ENCODE measurements at places on chromosomes 5 and 9.

- DNase-seq, result no peak
These were observed 69.2 kb downstream of the FAM114A2 start for GRCh38 chr5:153969563-153969895.

- DNase-seq, result no peak
These were observed 26.4 kb downstream of the UTP15 start for GRCh38 chr5:73591698-73592501.

- peak; percentile 17 for DNase-seq
These were observed 681 bp upstream of the CHSY3 start for GRCh38 chr5:129903466-129904101.

- DNase-seq, result no peak
These were observed 57.1 kb downstream of the TSPAN17 start for GRCh38 chr5:176704355-176704754.

DNA sequence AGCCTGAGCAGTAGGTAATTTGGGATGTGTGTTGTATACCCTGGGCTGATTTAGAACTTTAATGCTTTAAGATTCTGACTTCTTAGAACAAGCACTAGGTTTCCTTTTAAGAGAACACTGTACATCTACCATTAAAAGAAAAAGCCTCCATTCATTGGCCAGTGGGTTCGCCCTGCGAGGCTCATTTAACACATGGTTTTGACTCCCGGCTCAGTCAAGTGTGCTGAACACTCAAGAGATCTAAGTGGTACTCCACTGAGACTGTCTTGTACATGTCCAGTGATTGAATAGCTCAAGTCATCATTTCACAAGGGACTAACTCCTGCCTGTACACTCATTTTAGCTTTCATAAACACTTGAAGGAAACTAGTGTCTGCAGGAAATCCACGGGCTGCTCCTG is 3.9 kb downstream of the FUBP3 start:
- DNase-seq, result no peak

- no peak for DNase-seq
These were observed 55.8 kb downstream of the PDE8B start for GRCh38 chr5:77266291-77266690.

DNA sequence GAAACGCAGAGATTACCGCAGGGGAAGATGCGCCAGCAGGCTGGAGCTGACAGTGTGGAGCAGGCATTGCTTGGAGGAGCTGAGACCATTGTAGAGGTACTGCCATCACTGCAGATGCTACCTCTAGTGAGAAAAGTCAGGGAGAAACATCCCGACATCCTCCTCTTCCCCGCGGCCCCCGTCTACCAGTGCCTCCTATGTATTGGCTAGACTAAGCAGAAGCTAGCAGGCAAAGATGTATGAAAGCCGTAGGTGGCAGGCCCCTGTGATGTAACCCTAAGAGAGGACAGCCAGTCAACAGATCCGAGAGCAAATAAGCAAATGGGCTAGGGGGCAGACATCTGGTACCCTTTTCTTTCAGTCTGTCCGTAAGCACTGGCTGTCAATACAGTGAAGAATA is 115.5 kb upstream of the ACTBL2 start:
- DNase-seq, result no peak

GRCh38 chr9:112033237-112034215 is 136.9 kb downstream of the UGCG start:
- DNase-seq, result no peak

DNA sequence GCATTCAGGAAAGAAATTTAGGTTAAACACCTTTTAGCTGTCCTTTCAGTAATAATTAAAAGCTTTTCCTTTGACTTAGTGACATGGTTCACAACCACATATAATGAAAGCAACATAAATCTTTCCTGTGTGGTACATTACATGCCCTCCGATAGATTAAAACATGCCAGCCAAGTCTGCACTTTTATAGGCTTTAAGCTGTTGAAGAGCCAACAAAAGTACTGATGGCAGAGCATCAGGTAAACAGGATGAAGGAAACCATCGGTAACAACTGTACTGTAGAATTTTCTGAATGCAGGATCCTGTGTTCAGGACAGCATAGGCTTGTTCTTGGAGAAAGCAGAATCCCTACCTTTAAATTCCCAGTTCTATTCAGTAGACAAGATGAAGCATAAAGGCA is 226.6 kb downstream of the MLLT3 start:
- no peak for DNase-seq

GRCh38 chr5:59036274-59036961 is 453.5 kb downstream of the RAB3C start:
- peak; percentile 91 for DNase-seq

GRCh38 chr9:129174102-129174723 is 3.8 kb downstream of the IER5L start:
- DNase-seq, result peak; percentile 83

DNA sequence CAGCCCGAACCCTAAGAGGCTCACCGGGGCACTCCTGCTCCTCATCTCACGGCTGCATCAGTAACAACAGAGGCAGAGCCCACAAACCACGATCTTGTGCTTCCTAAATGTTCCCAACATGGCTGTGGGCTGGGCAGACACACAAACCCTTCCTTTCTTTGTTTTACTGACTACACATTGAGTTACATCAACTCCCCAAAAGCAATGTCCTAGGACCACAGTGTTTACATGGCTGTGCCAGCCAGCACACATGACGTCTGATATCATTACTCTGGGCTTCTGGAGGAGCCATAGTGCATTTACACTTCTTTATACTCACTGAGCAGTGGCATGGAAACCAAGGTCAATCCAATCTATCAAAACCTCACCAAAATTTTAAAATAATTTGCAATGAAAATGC is 101.4 kb downstream of the LHFPL2 start:
- no peak for DNase-seq

DNA sequence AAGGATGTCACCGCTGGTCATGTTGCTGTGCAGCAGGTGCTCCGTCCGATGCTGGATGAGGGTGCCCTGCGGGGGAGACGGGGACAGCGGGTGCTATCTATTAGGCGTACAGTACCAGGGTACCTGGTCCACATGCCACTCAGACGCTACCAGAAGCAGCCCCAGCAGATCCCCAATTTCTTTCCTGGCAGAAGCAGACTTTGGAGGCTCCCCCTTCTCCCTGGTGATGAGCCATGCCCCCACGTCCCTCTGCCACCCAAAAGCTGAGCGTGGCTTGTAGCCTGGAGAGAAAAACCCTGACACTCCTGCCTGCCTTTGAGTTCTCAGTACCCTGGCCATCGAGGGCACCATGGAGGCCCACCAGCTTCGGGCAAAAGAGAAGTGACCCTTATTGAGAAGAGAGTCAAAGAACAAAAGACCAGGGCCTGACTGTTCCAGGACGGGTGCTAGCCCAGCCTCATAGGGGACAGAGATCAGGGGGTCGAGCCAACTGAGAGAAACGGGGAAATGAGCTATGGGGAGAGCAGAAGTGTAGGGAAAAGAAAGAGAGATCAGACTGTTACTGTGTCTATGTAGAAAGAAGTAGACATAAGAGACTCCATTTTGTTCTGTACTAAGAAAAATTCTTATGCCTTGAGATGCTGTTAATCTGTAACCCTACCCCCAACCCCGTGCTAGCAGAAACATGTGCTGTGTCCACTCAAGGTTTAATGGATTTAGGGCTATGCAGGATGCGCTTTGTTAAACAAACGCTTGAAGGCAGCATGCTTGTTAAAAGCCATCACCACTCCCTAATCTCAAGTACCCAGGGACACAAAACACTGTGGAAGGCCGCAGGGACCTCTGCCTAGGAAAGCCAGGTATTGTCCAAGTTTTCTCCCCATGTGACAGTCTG is 62.0 kb upstream of the ZNF354B start:
- DNase-seq, result no peak

DNA sequence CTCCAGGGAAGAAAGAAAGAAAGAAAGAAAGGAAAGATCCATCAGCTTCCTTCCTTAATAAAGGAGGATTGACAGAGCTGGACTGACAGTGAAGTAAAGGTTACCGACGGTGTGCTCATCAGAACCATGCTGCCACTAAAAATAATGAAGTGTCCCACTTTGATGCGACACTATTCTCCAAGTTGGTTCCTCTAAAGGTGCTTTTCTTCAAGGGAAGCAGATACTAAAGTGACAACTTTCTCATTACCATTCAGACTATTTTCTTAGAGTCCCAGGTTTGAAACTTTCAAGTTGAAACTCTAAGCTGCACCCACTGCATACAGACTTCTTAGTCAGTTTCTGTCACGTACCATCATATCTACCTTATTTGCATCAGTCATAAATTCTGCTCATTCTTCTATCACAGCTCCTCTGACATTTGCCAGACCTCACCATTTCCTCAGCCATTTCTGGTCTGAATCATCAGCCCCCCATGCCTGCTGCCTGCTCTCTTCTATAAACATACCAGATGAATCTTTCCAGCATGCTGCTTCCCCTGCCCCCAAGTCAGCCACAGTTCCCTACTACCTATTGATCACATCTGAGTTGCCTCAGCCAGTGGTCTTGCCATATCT is 177.6 kb downstream of the DEPDC1B start:
- no peak for DNase-seq

- no peak for DNase-seq
These were observed 159.5 kb upstream of the ERCC6L2 start for GRCh38 chr9:95715868-95716435.

GRCh38 chr5:6632324-6632887 is 438 bp downstream of the NSUN2 start:
- DNase-seq, result peak; percentile 66

DNA sequence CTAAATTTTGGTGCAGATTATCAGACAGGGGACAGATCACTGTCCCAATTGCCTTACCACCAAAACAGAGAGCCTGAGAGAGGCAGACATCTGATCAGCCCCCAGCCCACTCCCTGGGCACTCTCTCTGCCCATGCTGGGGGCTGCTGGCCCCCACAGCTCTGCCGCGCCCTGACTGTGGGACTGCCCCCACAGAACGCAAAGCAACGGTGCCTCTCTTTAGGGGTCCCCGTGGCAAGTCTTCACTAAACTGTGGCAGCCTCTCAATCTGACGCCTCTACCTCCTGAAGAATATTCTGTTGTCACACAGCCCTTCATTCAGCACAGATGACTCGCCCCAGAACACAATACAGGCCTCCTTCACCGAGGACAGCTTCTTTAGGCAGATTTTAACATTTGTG is 197.4 kb downstream of the ERCC6L2 start:
- no peak for DNase-seq

GRCh38 chr9:69571032-69571431 is 101.1 kb downstream of the APBA1 start:
- DNase-seq, result no peak

- DNase-seq, result no peak
These were observed 98.1 kb upstream of the ERBIN start for GRCh38 chr5:65828022-65828896.

DNA sequence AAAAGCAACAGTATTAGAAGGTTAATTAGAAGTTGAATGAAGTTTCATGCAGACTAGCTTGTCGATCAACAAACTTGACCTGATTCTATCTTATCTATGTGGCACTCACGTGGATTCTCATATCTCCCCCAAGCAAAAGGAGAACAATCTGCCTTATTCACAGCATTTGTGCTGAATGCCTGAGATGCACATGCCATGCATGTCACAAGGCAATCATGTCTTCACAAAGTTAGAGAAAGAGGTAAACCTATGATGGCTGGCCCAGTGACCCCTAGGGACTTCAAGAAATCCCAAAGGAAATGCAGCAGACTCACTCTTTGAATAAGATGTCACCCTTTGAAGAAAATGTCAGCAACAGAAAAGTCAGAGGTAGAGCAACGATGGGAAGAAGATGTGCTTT is 17.6 kb upstream of the SHOC1 start:
- no peak for DNase-seq

DNA sequence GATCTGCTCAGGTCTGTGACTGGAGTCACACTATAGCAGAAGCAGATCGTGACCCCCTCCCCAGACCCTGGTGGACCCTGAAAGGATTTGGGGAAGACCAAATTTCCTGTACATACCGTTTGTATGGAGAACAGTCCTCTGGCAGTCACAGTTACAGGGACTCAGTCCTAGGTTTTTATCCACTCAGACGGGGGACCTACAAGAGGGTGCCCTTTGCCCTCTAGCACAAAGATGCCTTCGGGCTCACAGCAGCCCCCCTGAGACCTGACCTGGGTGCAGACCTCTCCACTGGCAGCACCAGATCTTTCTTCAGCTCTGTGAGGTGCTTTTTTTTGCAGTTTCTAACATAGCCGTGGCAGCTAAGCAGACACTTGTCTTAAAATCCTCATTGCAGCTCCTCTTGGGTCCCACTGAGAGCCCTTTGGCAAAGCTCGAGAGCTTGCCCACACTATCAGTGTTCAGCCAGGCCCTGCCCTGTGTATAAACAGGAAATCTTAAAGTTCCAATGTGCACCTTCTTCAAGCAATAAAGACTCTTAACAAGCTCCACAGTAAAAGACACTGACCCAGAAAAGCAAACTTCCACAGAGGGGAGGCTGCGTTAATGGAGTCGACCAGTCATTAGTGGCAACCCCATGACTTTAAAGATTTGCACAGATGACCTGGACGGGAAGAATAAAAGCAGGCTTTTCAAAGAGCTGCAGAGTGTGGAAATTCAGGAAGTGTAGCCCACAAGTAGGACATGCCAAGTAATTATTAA is 71.8 kb upstream of the LHFPL2 start:
- no peak for DNase-seq

GRCh38 chr9:115923903-115924668 is 229.5 kb upstream of the PAPPA start:
- DNase-seq, result no peak

DNA sequence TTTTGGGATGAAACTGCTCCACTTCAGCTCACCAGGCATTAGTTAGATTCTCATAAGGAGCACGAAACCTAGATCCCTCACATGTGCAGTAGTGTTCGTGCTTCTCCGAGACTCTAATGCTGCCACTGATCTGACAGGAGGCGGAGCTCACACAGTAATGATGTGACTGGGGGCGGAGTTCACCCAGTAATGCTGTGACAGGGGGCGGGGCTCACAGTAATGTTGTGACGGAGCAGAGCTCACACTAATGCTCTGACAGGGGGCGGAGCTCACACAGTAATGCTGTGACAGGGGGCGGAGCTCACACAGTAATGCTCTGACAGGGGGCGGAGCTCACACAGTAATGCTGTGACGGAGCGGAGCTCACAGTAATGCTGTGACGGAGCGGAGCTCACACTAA is 27.1 kb upstream of the LRRC14B start:
- peak; percentile 17 for DNase-seq

- DNase-seq, result peak; percentile 45
These were observed 435.1 kb upstream of the CDH9 start for GRCh38 chr5:27473307-27474046.

GRCh38 chr5:56908942-56909293 is 478 bp upstream of the SETD9 start:
- no peak for DNase-seq

- DNase-seq, result no peak
These were observed 53.9 kb downstream of the ZNF474 start for GRCh38 chr5:122183098-122183787.

GRCh38 chr9:8179381-8180053 is 379.9 kb upstream of the DMAC1 start:
- DNase-seq, result no peak

Data from SW480 (cell line).